Immature natural killer cell (primary cell): ENCODE measurements at places on chromosomes 12 and 14.

- DNase-seq: no peak
These were observed 539 bp downstream of the PSME2 start for GRCh38 chr14:24145690-24146452.

GRCh38 chr12:7072035-7072434 lies 11.5 kb downstream of the C1S start:
- DNase-seq: no peak

DNA sequence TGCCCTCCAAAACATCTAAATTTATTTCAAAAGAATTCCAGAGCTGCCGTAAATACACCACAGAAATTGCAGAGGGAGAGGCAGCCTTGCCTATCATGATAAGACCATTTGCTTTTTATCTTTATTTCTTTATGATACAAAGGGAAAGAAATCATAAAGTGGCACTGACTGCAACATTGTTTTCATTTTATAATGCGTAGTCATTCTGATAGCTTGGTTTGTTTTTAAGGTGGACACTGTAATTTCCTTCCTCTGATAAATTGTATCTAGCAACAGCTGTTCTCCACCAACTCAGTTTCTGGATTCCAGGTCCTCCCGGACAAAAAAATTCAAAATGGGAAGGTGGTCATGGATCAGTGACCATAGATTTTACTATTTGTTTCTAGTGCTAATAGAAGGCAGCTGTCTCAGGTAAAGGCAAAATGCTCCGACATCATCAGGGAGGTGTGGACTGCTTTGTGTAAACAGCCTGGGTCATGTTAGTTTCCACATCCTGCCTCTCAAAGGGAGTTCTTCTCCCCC lies 623 bp upstream of the TSPAN8 start:
- DNase-seq: no peak

- DNase-seq: no peak
These were observed 2.1 kb upstream of the KRT1 start for GRCh38 chr12:52682381-52682660.
